ENCODE measurements at places on chromosomes 6 and 20.

DNA sequence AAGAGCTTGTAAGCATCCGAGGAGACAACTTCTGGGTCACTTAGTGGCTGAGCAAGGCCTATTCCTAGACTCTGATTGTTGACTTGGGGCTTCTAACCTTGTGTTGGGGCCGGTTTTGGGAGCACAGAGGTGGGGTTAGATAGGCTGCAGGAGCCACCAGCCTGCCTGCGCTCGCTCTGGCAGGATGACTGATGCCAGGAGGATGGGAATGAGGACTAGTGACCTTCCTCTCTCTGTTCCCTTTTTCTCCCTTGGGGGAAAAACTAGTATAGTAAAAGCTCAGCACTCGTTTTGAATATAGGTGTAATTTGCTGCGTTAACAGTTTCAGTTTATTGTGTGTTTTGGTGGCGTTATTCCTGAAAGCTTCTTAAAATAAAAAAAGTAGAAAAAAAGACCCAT lies 141.5 kb downstream of the ARID1B start:
- no peak for DNase-seq

DNA sequence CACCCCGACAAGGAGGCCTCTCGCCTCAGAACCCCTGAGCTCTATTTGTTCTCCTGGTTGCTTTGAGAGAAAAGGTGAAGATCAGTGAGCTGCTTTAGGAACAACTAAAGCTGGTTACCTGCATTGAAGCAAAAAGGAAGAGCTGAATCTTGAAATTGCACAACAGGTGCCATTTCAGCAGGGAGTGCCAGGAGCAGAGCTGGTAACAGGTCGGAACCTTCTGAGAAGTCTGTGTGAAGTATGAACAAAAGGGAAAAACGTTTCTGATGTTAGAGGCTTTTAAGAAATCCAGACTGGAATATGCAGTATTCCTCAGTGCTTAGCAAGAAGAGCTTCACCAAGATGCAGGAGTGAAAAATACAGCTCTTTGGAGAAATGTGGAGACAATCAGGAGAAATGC lies 164.0 kb downstream of the TMEM242 start:
- DNase-seq, result no peak

- no peak for DNase-seq
These were observed 36.5 kb downstream of the SGK1 start for GRCh38 chr6:134281388-134281787.

DNA sequence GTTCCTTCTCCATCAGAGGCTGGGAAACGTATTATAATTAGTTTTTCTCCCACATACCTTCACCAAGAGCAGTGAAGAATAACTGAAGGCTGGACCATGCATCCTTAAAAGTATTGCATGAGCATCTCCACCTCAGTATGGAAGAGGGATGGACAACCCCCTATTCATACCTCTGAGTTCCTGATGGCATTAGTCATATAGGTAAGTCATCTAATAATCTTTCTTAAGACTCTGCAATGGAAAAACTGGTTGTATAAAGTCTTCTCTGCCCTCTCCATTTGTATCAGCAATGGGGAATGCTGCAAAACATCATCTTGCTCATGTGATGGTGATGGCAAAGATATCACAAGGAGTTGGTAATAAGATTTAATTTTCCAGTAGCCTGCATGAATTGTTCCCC lies 24.5 kb downstream of the PGM3 start:
- DNase-seq, result no peak

GRCh38 chr20:25297141-25297905 lies 49.4 kb downstream of the PYGB start:
- no peak for DNase-seq

DNA sequence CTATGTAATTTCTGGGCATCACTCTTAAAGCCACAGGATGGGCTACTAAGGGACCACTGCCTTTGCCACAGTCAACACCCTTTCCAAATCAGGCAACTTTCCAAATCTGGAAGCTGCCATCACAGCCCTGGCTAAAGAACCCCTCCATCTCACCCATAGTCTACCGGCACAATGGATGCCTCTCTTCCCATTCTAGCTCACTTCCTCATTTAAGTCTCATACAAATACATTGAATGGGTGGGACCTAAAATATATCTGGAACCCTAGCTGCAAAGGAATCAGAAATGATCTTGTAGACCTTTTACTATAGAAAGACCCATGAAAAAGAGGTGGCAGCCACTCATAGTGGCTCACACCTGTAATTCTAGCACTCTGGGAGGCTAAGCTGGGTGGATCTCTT lies 3.3 kb upstream of the TREML4 start:
- DNase-seq, result no peak

GRCh38 chr6:108453601-108454185 lies 107.0 kb upstream of the FOXO3 start:
- DNase-seq, result no peak

GRCh38 chr20:842547-842940 lies 9.0 kb downstream of the FAM110A start:
- DNase-seq, result no peak

- DNase-seq, result no peak
These were observed 8.7 kb upstream of the IFNGR1 start for GRCh38 chr6:137227871-137228302.

DNA sequence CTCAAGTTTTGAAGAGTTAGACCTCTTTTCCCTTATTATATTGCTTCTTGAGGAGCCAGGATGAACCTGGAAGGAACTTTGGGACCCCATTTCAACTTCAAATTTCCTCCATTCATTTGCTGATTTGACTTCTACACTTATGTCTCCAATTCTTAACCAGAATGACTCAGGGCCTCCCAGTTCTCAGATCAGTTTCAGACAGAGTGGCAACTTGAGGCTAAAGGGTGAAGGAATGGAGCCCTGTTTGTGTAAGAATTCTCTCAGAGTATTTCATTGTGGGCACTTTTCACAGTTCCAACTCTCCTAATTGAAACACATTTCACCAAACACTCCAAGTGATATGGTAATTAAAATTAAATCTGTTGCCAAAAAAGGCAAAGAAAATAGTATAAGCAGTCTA lies 109.0 kb upstream of the FLRT3 start:
- DNase-seq, result no peak

- no peak for DNase-seq
These were observed 150.1 kb downstream of the DHX35 start for GRCh38 chr20:39112178-39112743.

DNA sequence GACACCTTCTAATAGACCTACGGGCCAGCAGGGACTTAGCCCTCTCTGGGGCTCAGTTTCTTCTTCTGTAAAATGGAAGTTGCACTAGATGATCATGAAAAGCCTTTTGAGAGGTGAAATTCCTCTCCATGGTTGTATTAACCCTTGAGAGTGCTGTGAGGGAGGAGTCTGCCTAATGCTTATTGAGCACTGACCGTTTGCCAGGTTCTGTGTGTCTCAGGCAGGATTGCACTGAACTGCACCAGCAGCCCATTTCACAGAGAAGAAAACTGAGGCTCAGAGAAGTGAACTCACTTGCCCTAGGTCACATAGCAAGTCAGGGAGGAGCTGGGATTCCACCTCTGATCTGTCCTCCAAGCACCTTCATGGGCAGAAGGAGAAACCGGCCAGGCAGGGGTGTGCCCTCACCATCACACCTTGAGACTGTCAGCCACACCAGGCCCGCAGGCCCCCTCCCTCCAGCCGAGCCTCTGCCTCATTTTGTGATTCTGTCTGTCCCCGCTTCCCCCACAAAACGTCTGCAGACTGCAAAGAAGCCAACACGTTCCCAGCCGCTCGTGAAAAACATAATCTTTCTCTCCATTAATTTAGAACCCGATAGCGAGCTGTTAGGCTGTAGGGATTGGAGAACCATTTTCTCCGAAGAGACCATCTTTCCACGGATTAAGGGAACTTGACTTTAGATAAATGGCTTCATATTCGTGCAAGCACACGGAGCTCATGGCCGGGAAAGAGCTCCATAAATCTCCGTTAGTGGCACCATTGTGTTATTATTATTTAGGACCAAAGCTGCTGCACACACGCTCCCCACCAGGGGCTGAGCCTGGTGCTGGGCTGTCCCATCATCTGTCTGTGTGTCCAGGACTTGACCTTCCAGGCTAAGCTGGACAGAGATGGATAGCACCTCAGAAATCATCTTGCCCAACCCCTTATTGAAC lies 46.0 kb downstream of the KIAA1755 start:
- DNase-seq, result no peak

DNA sequence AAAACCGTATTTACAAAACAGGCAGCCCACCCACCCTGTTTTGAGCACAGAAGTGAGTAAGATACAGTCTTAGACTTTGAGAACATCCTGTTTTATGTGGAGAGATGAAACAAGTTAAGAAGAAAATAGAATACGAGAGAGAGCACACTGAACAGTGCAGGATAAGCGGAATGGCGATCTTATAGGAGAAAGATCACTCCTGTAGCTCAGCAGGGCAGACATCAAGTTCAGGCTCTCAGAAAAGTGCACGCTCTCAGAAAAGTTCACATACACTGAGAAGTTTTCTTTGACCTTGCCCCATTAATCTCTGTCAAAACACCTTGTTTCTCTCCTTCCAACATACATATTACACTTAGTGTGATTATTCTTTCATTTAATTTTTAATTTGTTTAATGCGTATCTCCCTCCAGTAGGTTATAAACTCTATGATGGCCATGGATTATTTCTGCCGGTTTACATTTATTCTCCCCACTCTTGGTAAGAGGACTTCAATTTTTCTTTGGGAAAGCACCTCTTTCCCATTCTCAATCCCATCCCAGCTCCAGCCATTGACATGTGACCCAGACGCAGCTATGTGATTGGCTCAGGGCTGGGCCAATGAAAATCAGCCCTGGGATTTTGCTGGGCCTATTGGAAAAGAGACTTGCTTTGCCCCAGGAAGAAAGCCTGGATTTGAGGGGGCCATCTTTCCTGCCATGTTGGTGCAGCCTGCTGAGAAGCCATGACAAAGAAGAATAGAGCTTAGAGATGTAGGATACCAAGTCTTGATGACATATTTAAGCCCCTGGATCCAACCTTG lies 16.2 kb downstream of the KCNB1 start:
- DNase-seq, result no peak

DNA sequence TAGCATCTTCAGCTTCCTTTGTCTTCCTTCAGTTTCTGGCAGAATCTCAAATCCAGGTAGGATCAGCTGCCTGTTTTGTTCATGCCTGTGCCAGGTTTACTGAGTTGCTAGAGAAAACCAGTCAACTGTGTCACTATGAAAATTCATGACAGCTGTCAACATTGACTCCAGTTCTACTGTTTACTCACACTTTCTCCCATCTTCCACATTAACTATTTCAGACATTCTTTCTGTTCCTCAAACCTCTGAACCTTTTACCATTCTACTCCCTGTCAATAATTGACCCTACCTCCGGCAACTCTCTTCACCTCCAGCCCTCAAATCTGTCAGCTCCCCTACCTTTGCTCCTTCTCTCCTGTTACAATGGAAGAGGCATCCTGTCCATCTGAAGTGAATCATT lies 8.5 kb downstream of the ENPP4 start:
- DNase-seq, result no peak

- no peak for DNase-seq
These were observed 887 bp downstream of the TSPYL1 start for GRCh38 chr6:116278854-116279231.
